Mesothelial cell of epicardium (in vitro differentiated cells): ENCODE measurements at places on chromosomes 12 and 14. TPM values are rescaled to one million over a fixed set of nuclear protein-coding genes. Genes with fewer than 3 reads are reported as not detected.

The TMEM106C gene
- total RNA-seq = 73.7 to 83.1 TPM (median 80.1 TPM) in 3 replicates

The ERG28 gene
- total RNA-seq = 25.5 to 26.3 TPM (median 26.2 TPM) in 3 replicates

GRCh38 chr14:68050177-68050576 lies 230.6 kb downstream of the RAD51B start:
- no peak for DNase-seq
- H3K4me1 ChIP-seq = peaks cover 10% of the 10 kb centered on the region
- H3K27me3 ChIP-seq = no peaks in the 10 kb centered on the region
- H3K36me3 ChIP-seq = peaks cover 5% of the 10 kb centered on the region
- H3K27ac ChIP-seq = no peak overlapping the region

GRCh38 chr12:41514907-41515306 lies 326.8 kb downstream of the PDZRN4 start:
- H3K27ac ChIP-seq = no peak overlapping the region
- peaks cover 36% of the 10 kb centered on the region for H3K4me1 ChIP-seq
- DNase-seq = no peak
- H3K36me3 ChIP-seq = no peaks in the 10 kb centered on the region

The NCOR2 gene
- 316 to 336 TPM (median 331 TPM) in 3 replicates for total RNA-seq

- peak overlapping the region; percentile 95 for H3K27ac ChIP-seq
- DNase-seq = no peak
- H3K36me3 ChIP-seq = peaks cover 11% of the 10 kb centered on the region
- H3K27me3 ChIP-seq = no peaks in the 10 kb centered on the region
- H3K4me1 ChIP-seq = peaks cover 58% of the 10 kb centered on the region
These were observed 13.0 kb downstream of the FGD6 start for GRCh38 chr12:95204141-95204866.

- no peaks in the 10 kb centered on the region for H3K36me3 ChIP-seq
- no peak overlapping the region for H3K4me3 ChIP-seq
- no peaks in the 10 kb centered on the region for H3K4me1 ChIP-seq
- DNase-seq = no peak
These were observed 209.0 kb upstream of the RTL1 start for GRCh38 chr14:101112351-101113107.

The KRT7 gene
- 85.5 to 90.3 TPM (median 86.6 TPM) in 3 replicates for total RNA-seq
